ENCODE measurements at places on chromosomes 12 and 14.

- DNase-seq: no peak
Measured at GRCh38 chr12:4829793-4830162, 79.9 kb upstream of the KCNA1 start.

DNA sequence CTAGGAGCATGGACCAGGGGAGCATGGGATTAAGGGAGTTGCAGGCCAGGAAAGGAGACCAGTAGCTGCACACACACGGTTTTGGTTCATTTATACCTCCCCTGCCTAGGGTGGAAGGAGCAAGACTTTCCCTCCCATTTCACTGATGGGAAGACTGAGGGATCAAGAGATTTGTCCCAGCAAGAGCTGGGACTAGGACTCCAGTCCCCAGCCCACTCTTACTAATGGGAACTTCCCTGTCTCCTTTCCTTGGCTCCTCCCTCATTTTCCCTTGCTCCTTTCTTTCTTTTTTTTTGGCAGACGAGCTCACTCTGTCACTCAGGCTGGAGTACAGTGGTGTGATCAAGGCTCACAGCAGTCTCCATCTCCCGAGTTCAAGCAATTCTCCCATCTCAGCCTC lies 13.0 kb downstream of the SCNN1A start:
- no peak for DNase-seq

- peak; percentile 88 for DNase-seq
Measured at GRCh38 chr14:21047378-21047781, 5.2 kb downstream of the RNASE7 start.

DNA sequence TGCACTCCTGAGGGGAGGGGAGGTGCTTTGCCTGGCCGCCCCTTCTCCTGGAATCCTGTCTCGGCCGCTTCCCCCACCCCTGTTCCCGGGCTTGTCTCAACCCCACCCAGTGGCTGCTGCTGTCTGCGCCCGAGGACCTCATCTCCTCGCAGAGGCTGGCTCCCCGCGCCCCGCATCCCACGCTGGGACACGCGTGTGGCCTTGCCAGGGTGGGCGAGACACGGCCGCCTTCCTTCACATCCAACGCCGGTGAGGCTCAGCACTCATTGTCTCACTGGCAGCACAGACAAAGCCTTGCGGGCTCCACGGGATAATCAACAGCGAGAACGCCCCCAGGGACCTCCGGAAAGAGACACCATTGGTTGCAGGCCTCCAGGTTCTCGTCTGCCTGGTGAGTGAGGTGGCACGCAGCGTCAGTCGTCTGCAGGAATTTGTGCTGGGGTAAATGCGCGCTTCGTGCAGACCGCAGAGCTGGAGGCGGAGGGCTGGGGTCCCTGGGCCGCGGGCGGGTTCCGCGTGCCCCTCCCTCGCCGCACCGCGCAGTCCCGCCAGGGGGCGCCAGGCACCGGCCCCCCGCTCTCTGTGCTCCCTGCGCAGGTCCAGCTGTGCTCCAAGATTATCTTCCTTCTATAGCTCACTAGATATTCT lies 26.8 kb downstream of the CCDC177 start:
- DNase-seq: no peak

DNA sequence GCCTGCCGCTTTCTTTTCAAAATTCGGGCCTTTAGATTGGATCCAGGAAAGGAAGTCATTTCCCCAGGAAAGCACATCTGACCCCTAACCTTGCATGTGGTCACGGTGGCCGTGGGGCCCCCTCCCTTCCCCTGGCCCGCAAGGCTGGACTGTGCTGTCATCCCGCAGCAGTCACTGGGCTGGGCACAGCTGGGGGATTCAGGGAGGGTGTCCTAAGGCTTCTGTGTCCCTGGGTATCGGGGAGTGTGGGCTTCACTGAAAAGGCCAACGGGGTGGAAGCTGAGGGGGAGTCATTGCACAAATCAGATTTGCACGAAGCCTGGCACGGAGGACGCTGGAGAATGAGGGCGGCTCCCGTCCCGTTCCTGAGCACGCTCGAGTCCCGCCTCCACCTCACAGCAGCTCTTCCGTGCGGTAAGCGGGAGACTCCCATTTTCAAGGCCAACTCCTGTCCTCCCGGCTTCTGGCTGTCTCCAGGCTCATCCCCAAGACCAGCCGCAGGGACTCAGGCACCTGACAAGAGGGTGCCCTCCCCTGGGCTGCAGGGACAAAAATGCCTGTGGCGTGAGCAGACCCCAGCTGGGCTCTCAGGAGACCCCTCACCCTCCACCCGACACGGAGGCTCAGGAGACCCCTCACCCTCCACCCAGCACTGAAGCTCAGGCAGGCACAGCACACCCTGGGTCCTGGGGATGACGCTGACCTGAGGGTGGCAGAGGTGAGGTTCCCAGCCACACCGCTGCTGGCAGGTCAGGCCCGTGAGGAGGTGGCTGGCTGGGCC lies 9.6 kb downstream of the XRCC3 start:
- DNase-seq: no peak

- DNase-seq: no peak
Measured at GRCh38 chr14:64726585-64726890, 22.3 kb downstream of the PLEKHG3 start.

DNA sequence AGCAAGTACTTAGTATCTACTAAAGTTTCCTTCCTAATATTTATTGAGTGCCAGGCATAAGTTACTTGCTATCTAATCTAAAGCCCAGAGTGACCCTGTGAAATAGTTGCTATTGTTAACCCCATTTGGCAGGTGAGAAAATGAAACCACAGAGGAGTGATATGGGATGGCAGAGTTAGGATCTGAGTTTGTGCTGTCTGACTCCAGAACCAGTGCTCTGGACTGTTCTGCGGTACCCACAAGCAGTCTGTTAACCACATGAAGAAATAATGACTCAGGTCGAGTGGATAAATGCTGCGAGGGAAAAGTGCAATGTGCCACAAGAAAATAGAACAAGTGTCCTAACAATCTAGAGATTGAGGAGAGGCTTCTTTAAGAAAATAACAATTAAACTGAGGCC lies 60.7 kb upstream of the GZMB start:
- no peak for DNase-seq

GRCh38 chr12:111410431-111411184 lies 4.9 kb downstream of the SH2B3 start:
- no peak for DNase-seq

DNA sequence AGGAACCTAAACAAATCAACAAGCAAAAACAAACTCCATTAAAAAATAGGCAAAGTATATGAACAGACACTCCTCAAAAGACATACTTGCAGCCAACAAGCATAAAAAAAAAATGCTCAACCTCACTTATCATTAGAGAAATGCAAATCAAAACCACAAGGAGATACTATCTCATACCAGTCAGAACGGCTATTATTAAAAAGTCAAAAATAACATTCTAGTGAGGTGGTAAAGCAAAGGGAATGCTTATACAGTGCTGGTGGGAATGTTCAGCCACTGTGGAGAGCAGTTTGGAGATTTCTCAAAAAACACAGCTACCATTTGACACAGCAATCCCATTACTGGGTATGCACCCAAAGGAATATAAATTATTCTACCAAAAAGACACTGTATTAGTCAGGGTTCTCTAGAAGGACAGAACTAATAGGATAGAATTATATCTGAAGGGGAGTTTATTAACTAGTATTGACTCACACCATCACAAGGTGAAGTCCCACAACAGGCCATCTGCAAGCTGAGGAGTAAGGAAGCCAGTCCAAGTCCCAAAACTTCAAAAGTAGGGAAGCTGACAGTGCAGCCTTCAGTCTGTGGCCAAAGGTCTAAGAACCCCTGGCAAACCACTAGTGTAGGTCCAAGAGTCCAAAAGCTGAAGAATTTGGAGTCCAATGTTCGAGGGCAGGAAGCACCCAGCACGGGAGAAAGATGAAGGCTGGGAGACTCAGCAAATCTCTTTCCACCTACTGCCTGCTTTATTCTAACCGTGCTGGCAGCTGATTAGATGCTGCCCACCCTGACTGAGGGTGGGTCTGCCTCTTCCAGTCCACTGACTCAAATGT lies 101.6 kb upstream of the KRAS start:
- no peak for DNase-seq

DNA sequence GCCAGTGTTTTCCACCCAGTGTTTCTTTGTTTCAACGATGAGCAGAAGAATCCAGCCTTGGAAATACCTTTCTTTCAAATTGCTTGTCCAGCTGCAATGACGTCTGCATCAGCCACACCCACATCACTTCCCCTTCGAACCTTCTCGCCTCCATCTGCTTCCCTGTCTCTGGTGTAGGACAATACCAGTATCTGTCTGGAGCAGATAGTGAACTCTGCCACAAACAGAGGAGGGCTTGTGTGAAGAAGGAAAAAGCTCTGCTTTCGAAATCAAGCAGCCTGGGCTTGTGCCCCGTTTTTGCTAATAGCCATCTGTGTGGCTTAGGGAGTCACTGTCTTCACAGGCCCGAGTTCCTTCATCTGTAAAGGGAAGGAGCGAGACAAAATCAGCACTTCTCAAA lies 415.4 kb downstream of the ZFP36L1 start:
- no peak for DNase-seq

DNA sequence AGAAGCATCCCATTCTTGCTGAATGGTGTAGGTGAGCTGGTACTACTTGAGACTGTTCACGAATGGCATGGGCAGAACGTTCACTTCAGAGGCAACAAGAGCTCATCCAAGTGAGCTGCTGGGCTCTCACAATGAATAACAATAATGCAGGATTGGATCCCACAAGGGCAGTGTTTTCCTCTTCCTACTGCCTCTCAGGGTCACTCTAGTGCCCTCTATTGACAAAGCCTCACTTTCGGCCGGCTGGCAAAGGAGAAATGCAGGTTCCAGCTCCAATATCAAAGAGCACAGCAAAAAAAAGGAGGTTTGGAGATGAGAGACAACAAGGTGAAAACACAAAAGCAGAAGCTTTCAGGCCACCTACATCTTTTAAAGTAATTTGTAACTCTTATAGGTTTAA lies 74.6 kb upstream of the MYF6 start:
- DNase-seq: no peak

DNA sequence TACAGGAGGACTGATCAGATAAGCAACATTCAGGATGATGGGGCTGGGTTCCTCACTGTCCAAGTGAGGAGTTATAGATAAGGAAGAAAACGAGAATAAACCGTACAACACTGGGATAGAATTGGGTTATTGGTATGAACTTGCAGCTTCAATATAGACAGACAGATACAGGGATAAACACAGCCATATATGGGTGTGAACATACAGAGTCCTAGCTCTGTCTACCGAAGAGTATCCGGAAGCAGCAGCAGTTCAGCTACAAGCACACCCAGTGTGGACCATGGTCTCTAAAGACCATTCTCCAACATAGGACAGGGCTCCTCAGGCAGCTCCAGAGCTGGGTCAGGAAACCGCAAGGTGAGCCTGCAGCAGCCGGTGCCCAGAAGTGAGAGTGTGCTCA lies 40.8 kb downstream of the CDC42BPB start:
- no peak for DNase-seq

- DNase-seq: no peak
Measured at GRCh38 chr12:126704609-126705008, 1562.4 kb upstream of the TMEM132C start.

GRCh38 chr12:68805592-68806120 lies 2.3 kb upstream of the MDM2 start:
- DNase-seq: no peak

DNA sequence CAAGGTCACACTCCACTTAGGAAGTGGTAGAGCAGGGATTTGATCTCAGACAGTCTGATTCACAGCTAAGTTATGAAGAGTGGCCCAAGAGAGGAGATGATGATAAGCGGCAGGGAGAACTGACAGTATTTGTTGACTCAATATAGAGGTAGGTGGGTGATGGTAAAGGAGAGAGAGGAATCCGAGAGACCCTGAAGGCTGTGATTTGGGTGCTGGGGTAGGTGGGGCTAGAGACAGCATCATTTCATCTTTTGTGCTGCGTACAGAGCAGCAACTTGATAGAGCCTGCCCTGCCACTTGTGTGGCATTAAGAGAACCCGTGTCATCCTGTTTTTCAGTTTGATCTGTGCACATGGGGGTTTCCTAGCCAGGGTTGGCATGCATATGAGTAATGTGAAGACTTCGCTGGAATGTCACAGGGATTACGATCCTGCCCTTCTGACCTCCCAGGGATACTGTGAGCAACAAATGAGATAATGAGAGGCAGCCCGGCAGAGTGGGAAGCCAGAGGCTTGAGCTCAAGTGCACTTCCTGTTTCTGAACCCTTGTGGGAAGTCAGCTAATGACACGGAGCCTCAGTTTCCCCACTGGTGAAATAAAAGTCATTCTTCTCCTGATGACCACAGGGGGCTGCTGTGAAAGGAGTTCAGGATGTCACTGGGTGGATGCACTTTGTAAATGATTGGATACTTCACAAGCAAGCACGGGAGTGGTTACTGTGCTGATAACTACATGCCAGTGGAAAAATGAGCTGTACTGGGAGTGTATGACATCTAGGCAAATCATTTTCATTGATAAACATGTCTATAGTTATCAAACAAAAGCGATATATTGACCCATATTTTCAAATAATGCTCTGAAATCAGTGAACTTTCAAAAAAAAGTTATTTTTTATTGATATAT lies 59.5 kb upstream of the IGF1 start:
- DNase-seq: peak; percentile 94

DNA sequence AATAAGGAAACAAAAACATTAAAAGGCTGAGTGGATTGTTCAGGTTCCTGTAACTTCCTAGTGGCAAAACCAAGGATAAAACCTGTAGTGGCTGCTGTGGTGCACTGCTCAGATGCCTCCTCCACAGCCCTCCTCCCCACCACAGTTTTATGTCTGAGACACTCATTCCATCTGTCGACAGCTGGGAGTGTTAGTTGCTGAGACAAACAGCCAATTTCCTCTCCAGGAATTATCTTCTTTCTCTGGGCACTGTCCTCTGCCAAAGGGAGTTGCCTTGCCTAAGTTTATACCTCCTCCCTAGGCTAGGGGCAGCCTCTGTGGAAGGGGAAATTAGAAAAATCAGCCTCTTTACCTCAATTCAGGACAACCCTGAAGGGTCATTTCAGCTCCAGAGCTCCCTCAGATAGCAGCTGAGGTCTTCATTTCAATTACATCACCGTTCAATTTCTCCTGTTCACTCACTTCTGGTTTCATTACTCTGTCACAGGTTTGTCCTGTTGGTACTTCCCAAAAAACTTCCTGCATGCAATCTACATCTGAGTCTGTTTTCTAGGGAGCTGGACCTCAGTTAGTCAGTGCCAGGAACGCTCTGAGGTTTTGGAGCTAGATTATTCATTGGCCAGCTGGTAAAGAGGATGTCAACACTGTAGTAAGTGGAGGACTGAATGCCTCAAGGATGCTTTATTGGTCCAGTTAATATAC lies 74.9 kb upstream of the ATP2B1 start:
- peak; percentile 55 for DNase-seq

All from GM04503 (cell line).